RPMI7951 (cell line): ENCODE measurements at places on chromosomes 4 and X. TPM values are rescaled to one million over a fixed set of nuclear protein-coding genes. Genes with fewer than 3 reads are reported as not detected.

DNA sequence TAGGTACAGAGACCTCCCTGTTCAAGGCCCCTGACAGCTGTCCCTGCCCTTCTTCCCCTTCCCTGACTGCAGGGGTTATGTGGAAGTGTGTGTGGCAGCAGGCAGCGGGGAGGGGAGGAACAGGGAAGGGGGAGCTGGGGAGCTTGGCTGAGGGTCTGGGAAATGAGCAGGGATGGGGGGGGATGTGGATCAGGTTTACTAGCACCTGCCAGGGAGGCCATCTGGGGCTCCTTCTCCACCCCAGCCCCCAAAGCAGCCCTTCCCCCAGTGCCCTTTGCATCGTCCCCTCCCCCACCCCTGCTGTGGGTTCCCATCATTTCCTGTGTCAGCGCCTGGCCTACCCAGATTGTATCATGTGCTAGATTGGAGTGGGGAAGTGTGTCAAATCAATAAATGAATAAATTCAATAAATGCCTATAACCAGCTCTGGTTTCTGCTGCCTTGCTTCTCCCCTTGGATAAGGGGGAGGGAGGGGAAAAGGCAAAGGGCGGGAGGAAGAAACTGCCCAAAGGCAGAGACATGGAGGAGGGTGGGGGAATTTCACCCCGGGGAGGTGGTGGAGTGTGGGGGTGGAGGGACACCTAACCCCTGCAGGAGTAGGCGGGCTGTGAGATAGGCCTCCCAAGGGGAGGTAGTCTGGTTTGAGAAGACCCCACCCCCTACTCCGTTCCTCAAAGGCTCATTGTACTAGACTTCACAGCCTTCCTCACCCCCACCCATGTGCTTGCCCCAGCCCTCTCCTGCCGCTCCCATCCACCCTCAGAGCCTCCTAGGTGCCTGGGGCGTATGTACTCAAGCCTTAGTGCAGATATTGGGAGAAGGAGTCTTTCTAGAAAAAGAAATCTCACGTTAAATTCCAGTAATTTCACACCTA, 3.2 kb downstream of the CXorf65 start:
- no peak for DNase-seq

DNA sequence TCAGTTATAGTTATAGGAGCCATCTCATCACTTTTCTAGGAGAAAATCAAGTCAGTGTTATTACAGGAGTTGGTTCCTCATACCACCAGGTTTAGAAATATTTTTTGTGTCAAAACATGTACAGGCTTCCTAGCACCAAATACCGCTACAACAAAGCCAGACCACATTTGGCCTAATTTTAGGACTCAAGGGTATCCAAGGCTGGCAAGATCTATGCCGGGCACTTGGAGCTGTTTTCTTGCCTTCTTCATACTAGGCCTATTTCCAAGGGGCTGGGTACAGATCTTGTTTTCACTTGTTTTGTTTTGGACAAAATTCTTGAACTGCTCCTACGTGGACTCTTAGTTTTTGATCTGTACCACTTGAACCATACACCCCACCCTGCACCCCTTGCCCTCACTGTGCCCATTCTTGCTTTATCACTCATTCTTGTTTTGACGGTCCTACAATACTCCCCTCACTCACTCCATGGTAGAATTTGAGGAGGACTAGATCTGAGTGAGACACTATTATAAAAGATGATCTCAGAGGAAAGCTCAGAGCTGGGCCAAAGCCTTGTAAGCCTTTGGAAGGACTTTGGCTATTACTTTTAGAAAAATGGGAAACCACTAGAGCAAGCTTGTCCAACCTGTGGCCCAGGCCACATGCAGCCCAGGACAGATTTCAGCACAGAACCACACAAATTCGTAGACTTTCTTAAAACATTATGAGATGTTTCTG, 17.7 kb upstream of the TMEM144 start:
- no peak for DNase-seq

ZNF732 gene
- 0.10 TPM in 1 of 2 replicates, not detected in the other for total RNA-seq

PNMA3 gene
- not detected in 2 replicates for total RNA-seq

MEPE gene
- not detected in 2 replicates for total RNA-seq

DNA sequence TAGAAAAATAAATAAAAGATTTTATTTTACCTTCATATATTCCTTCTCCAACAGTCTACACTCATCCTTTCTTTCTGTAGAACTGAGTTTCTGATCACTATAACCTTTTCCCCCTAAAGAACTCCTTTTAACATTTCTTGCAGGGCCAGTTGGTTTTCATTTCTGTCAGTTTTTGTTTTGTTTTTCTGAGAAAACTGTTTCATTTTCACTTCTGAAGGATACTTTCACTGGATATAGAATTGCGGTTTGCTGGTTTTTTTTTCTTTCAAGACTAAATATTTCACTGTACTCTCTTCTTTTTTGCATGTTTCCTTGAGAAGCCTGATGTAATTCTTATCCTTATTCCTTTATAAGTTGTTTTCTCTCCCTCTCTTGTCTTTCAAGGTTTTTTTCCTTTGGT, 90.4 kb upstream of the EOLA2 start:
- peak; percentile 24 for DNase-seq

- peak; percentile 47 for DNase-seq
Observed at GRCh38 chr4:19961091-19961490, 290.6 kb upstream of the SLIT2 start.
